ENCODE measurements at places on chromosomes 5 and 9.

- DNase-seq, result no peak
Measured at GRCh38 chr9:70007831-70008230, 35.8 kb upstream of the MAMDC2 start.

GRCh38 chr9:96294159-96294545 is 7.8 kb downstream of the HSD17B3 start:
- no peak for DNase-seq

DNA sequence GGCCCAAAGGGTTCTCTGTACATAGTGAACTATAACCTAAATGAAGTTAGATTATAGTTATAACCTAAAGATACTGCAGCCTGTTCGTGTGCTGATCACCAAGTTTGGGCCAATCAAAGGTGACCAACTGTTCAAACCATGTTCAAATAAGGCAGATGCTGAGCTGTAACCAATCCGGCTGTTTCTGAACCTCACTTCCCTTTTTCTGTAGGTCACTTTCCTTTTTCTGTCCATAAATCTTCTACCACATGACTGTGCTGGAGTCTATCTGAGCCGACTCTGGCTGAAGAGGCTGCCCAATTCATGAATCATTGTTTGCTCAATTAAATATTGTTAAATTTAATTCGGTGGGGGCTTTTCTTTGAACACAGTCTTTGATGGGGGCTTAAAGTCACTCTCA is 1920.2 kb downstream of the MAT2B start:
- DNase-seq, result no peak

- no peak for DNase-seq
Measured at GRCh38 chr9:96644137-96644536, 11.0 kb downstream of the PRXL2C start.

GRCh38 chr9:27528076-27528885 is 1.3 kb downstream of the MOB3B start:
- peak; percentile 73 for DNase-seq

DNA sequence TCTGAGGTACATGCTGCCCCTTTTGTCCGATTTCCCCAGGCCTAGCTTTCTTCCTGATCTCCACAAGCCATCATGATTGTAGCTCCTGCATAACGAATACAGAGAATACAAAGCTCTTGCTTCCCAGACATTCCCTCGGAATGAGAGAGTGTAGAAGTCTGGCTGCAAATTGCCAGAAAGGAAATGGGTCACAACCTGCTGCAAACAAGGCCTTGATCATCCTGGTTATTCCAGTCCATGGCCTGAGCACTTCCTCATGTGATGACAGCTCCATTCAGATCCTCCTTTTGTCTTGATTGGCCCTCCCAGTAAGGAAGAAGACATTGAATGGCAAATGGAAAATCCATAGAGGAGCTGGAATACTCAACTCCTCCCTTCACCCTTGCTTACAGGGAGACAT is 136.0 kb upstream of the ADRA1B start:
- DNase-seq, result no peak

DNA sequence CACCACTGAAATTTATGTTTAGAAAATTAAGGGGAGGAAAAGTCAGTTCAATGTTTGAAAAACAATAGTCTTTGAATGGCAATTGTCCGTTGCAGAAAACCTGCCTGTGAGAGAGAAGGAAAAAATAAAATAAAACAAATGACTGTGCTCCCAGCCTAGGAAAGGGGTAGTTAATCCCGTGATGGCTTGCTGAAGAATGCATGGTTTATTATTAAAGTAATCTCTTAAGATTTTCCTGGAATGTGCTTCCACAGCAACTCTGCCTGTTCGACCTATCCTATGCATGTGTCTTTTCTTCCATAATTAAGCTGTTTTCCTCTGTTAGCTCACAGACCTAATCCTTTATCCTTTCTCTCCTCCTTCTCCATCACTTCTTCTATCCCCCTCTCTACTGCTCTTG is 2.4 kb upstream of the DAB2 start:
- DNase-seq, result no peak

- no peak for DNase-seq
Measured at GRCh38 chr5:6713274-6714225, at the start of gene TENT4A. TSS of gene TENT4A (plus strand) at chr5:6713432. CDS start at chr5:6713984, 552 bp downstream.

- no peak for DNase-seq
Measured at GRCh38 chr9:89134709-89135108, 43.9 kb downstream of the SHC3 start.

DNA sequence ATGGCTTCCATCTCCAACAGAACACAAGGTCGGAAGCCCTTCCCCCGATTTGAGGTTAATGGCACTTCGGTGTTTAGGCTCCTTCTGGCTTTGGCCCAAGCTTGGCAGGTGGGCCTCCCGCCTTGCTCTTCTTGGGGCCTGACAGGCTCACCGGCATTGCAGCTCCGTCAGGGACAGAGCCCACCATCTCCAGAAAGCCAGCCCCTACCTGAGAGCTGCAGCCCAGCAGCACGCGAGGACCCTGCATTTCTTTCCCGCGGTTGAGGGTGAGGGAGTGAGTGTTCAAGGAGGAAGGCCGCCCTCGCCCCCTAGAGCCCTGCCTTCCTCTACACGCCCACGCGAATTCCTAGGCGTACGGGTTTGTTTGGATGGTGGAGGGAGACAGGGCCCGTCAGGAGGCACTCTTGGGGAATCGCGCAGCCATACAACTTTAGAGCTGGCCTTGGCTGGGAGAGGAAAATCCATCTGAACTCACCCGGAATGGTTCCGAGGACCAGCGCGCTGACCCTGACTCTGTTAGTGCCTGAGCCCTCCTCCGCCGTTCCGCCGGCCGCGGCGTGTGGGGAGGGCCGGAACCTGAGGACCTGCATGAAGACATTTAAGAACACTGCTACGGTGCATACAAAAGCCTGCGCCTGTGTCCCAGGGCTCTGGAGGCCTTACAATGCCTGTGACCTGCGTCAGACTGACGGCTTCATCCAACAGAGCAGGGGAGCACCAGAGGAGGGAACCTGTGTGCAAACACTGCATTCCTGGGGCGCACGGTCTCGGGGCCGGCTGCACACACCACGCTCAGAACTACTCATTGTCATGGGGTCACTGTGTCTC is 73.8 kb downstream of the MRPL36 start:
- no peak for DNase-seq

GRCh38 chr5:178392386-178392785 is 159.8 kb upstream of the PHYKPL start:
- DNase-seq, result no peak

GRCh38 chr5:24789611-24790351 is 145.0 kb upstream of the CDH10 start:
- DNase-seq, result no peak

DNA sequence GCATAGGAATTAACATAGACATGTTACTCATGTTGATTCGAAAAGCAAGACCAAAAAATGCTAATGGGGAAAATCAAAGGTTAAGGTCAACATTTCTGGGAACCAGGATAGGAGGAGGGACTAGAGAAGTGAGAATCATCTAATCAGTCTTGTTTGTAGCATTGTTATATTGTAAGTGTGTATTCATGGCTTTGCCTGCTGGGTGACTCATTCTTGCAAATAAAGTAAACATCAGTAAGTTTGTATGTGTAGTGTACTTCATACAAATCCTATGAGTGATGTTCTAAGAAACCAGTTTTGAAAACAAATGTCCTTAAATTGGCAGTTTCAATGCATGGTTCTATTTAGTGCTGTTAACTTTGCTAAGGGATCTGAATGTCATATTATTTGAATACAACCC is 79.0 kb upstream of the TMEM252 start:
- no peak for DNase-seq

Data from CD4-positive, alpha-beta T cell (primary cell).